ENCODE measurements at places on chromosomes 2 and 18.
A peak's percentile ranks its signal among the peaks of the same experiment; 100 is the strongest.

DNA sequence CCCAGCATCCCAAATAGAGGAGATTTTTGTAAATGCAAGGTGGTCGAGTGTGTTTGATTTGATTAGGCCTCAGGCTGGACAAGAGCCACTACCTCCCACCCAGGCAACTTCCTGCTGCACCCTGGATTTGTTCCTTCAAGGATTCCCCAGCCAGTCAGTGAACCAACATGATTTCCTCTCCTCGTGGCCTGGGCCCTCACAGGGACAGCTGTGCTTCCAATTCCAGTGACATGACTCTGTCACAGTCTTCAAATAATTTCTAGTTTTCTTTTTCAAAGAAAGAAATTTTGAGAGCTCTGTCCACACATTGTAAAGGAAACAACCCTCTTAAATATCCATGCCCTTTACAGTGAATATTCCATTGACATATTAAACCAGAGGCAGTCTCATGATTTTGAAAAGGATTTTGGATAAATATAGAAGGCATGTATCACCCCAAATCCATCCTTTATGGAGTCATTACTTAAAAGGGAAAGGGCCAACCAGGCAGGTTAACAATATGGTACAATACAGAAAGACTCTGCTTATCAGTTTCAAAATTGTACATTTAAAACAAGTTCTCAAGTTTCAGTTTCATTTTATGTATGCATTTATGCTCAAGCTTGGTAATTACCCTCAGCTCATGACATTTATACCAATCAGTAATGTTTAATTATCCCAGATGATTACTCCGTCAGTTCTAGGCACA is 121.3 kb upstream of the FOSL2 start:
- no peak for DNase-seq

- no peak for DNase-seq
Measured at GRCh38 chr2:218834685-218835084, 3.1 kb upstream of the PRKAG3 start.

DNA sequence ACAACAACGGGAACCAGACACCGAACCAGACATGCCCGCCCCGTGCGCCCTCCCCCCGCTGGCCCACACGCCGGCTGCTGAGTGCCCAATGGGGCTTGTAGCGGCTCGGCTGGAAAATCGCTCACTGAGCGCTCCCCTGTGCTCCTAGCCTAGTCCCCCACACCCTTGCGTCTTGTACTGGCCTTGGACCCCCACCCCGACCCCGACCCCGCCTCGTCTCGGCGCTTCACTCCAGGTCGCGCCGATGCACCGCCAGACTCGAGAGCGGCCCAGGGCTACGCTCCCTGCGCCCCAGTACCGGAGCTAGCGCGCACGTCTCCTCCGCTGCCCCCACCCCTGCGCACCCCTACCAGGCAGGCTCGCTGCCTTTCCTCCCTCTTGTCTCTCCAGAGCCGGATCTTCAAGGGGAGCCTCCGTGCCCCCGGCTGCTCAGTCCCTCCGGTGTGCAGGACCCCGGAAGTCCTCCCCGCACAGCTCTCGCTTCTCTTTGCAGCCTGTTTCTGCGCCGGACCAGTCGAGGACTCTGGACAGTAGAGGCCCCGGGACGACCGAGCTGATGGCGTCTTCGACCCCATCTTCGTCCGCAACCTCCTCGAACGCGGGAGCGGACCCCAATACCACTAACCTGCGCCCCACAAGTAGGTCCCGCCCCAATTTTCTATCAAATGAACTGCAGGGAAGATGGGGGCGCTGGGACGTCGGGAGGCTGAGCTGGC is 1.5 kb downstream of the GAD1 start:
- DNase-seq, result no peak

GRCh38 chr2:12767541-12767940 is 50.8 kb downstream of the TRIB2 start:
- peak; percentile 6 for DNase-seq

GRCh38 chr2:11998626-11999378 is 252.4 kb downstream of the LPIN1 start:
- no peak for DNase-seq

GRCh38 chr18:3875376-3875775 is 425.4 kb downstream of the TGIF1 start:
- no peak for DNase-seq

DNA sequence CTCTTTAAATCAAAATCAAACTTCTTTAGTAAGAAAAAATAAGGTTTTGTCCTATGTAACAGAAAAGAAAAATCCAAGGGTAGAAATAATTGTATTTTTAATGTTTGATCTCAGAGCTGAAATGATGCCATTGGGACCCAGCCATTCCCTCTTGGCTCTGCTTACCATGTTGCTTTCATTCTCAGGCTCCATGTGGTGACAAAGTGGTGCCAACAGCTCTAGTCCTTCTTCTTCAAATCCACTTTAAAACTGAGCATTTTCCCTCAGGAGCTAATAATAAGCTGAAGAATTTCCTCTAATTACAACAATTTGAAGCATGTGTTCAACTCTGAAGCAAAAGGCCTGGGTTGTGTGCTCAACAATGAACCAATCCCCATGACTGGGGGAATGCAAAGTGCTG is 327.9 kb downstream of the EN1 start:
- DNase-seq, result no peak

DNA sequence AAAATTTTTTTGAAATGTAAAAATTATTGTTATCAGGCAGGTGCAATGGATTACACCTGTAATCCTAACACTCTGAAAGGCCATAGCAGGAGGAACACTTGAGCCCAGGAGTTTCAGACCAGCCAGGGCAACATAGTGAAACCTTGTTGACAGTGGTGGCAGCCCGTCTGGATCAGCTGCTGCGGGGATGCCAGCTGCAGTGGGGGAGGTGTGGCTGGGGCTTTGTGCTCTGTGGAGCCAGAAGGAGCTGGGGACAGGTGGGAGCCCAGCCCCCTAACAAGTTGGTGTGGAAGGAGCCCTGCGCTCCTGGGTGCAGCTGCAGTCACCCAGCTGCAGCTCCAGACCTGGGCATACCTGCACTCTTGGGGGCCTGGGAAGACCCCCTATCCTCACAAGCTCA is 182.4 kb upstream of the MC4R start:
- peak; percentile 25 for DNase-seq

DNA sequence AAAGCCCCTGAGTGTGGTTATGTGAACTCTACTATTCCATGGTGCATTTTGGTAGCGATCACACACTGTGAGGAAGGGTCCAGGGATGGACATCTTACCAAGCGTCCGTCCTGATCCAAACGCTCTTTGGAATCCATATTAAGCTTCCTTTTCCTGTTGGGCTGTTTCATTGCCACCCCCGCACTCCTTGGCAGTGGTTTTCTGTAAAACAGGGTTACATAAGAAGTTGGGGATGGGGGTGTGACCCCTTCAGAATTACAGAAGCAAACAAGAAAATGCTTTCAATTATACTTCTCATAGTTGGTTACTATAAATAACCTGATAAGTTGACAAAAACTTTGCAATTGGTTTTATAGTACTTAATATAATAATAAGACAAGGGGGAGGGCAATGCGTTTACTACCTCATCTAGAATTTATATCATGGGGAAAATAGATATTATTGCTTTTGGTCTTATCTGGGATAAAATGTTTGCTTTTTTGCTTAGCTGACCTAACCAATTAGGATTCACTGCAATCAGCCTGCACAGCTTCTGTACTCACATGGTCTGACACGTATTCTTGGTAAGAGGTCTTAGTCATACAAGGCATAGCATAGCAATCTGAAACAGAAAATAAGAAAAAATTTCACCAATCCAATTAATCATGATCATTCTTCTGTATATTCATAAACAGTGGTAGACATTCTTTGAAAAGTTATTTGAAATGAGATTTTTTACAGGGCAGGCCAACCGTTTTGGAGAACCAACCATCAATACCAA is 103.1 kb downstream of the L3MBTL4 start:
- no peak for DNase-seq

GRCh38 chr2:131077182-131077846 is 15.9 kb downstream of the FAM168B start:
- DNase-seq, result no peak

DNA sequence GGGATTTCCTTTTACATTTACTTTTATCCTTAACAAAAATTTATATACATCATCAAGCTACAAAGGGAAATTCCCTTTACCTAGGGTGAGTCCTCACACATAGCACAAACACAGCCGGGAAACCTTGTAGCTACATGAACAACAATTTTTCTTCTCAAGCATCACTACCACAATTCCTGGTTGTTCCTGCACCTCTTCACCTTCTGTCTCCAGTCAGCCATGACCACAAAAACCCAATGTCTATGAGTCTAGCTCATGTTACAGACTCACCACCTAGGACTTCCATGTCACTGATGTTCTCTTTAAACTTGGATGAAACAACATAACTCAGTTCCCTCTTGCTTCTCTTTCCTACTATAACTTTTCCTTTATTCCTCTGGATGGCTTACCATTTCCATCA is 460.4 kb downstream of the MBD2 start:
- DNase-seq, result no peak

GRCh38 chr18:45241982-45242565 is 373.2 kb upstream of the SLC14A2 start:
- DNase-seq, result no peak

DNA sequence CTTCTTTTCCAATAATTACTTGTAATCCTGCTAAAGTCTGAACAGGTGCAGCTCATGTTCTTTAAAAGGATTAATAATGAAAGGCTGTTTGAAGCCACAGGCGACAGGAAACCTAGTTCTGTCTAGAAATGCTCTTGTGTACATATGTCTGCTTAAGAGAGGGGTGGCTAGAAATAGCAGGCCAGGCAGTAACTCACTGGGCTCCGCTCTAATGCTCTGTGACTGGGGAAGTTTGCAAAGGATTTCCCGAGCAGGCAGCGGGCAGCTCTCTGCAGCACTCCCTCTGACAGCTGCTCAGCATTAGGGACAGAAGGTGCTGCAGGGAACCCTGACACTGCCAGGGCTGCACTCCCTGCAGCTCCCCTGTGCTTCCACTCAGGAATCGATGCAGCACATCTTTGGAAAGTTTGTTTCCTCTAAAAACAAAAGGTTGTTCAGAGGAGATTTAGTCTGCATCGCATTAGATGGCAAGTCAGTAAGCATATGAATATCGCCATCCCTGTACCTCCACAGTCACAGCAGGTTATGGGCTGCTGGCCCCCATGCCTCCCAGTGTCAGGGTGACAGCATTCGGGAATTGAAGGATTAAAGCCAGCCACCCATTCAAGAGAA is 33.1 kb upstream of the TTC39C start:
- no peak for DNase-seq

DNA sequence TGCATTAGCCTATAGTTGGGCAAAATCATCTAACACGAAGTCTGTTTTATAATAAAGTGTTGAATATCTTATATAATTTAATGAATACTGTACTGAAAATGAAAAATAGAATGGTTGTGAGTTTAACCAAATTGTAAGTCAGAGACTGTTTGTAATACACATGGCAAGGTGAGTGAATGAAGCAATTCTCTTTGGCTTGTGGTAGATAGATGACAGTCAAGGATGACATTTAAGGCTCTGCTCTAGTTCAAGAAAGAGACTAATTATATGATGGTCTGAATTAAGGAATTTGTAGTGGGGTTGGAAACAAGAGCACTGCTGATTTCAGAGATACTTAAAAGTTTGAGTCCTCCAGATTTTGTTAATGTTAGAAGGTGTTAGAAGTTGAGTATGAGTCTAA is 207.7 kb downstream of the MCFD2 start:
- DNase-seq, result no peak

DNA sequence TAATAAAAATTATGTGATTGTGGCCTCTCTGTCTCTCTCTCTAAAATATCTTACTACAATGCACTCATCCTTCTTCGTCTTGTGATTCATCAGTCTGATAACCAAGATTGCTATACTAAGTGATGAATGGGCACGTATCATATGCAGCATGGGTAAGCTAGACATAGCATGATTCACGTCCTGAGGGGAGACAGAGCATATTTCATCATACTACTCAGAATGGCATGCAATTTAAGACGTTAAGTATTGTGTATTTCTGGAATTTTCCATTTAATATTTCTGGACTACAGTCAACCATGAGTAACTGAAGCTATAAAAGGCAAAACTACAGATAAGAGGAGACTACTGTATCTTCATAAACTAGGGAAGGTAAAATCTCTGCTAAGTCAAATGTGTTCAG is 97.0 kb upstream of the CD226 start:
- no peak for DNase-seq

- no peak for DNase-seq
Measured at GRCh38 chr18:47586418-47587070, 335.1 kb upstream of the SKOR2 start.

- no peak for DNase-seq
Measured at GRCh38 chr18:36770315-36770946, 58.4 kb downstream of the TPGS2 start.

DNA sequence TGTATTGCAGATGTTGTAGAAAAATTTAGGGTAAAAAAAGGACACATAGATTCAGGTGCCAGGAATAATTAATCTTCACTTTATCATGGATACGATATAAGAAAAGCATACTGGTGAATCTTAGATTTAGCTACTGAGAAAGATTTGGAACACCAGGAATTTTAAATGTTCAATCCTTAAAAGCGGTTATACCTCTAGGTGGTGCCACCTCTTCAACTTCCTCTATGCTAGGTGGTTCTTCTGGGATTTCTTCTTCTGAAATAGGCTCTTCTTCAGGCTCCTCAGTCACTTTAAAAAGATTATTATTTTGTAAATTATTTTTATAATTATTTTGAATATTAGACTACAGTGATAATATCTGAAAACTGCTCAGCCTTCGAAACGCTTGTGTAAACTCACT is 133.1 kb downstream of the TTN start:
- DNase-seq, result no peak

DNA sequence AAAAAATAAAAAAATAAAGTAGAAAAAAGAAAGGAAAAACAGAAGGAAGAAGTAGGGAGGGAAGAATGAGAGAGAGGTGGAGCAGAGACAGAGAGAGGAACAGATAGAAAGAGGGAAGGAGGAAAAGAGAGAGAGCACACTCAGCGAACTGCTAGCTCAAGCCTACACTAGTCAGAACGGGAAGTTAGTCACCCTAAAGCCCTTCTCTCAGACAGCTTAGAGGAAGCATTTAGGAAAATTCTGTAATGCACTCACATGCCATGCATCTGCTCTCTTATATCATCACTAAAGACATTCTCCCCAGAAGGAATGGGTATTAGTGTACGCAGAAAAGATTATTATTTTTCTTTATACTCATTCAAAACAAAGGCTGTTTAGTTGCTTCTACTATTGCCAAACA is 68.1 kb upstream of the SULT1C3 start:
- no peak for DNase-seq

GRCh38 chr2:241070361-241070760 is 31.7 kb downstream of the MTERF4 start:
- no peak for DNase-seq

GRCh38 chr18:48442761-48443160 is 33.6 kb upstream of the ZBTB7C start:
- no peak for DNase-seq

DNA sequence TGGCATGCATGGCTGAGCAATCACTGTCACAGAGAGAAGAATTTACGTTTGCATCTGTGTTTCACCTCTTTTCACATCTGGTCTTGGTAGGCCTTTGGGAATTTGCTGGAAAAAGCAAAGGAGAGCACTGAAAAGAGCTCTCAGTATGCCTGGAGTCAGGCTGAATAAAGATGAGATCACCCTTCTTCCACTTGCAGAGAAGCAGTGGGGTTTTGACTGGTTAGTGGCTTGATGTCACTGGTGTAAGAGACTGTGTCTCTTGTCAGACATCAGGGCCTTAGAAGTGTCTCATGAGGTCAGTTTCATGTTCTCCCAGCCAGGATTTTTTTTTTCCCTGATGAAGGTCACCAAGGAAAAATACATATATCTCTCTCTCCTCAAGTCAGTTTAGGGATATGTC is 353.8 kb downstream of the INSIG2 start:
- DNase-seq, result no peak

- DNase-seq, result no peak
Measured at GRCh38 chr2:157056200-157056676, 201.3 kb upstream of the GALNT5 start.

- no peak for DNase-seq
Measured at GRCh38 chr2:164609790-164610189, 11.5 kb downstream of the GRB14 start.
